ENCODE measurements at places on chromosomes 3 and 15.

- no peak for DNase-seq
Observed at GRCh38 chr15:43889042-43889441, 62.2 kb downstream of the WDR76 start.

- no peak for DNase-seq
Observed at GRCh38 chr3:127647166-127647844, 18.3 kb downstream of the PODXL2 start.

GRCh38 chr3:118778201-118778600 lies 256.4 kb downstream of the IGSF11 start:
- no peak for DNase-seq

GRCh38 chr15:70420086-70420947 lies 322.6 kb upstream of the TLE3 start:
- DNase-seq, result no peak

DNA sequence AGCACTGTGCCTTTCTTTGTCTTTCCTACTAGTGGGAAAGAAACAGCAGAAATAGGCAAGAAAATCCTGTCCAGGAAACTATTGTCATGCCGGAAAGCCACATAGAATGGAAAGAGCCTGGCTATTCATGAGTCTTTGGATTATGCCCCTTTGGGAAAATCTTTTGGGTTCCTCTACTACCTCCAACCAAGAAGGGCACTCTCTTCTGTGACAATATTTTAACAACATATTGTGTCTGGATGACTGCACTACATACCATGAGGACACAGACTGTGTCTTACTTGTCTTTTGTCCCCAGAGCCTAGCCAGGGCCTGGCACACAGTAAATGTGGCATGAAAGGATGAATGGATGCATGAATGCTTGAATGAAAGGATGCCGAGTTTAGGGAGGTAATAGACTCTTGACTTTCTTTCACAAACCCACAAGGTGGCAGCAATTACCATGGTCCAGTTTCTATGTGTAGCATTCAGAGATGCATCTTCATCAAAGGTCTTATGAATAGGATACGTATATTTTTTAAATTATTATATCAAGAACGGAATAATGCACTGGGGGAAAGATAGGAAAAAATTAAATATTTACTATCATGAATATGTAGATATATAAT lies 30.3 kb downstream of the ARL14 start:
- DNase-seq, result no peak

- DNase-seq, result no peak
Observed at GRCh38 chr3:71536376-71536965, 47.1 kb downstream of the FOXP1 start.

- no peak for DNase-seq
Observed at GRCh38 chr3:194976874-194977273, 291.2 kb downstream of the FAM43A start.

- no peak for DNase-seq
Observed at GRCh38 chr15:75655931-75656330, 8.2 kb downstream of the SNX33 start.

DNA sequence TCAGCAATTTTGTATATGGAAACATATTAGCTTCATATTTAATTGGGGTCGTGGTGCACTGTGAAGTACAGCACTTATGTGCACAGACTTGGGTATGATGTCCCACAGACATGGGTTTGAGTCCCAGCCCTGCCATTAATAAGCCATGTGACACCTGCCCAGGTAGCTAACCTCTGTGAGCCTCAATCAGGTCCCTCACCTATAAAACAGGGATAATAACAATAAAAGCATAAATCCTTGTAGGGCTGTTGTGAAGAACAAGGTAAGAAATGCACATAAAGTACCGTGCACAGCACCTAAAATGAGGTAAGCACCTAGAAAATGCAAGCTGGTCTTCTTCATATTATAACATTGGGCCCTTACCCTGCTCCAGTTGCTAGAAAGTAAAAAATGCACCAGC lies 173.5 kb upstream of the WNT5A start:
- DNase-seq, result no peak

DNA sequence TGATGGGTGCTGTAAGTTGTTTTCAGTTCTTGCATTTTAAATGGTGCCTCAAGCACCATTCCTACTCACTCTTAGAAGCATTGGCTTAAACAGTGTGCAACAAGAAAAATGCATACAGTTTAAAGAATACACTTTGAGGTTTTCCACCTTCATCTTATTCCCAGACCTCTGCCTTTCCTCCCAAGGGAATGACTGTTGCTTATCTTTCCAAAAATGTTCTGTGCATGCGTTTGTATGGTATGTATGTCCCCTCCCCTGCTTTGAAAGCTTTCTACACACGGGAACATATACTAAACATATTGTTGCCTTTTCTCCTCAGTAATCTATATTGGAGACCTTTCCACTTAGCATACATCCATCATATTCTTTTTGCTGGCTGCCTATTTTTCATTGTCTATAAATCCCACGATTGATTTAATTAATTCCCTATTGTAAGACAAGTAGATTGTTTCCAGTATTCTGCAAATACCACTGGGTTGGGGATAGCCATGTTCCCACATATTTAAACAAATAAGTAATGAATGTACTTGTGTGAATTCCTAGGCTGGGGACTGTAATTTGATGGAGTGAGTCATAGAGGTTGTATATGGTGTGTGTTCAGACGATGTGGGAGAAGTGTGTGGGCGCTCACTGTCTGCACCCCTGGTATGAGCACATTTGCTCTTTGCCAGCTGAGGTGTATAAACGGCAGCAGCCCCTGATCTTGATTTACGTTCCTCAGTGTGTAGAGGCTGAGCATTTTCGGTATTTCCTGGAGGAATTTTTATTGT lies 5.8 kb downstream of the TRAK1 start:
- DNase-seq, result no peak

DNA sequence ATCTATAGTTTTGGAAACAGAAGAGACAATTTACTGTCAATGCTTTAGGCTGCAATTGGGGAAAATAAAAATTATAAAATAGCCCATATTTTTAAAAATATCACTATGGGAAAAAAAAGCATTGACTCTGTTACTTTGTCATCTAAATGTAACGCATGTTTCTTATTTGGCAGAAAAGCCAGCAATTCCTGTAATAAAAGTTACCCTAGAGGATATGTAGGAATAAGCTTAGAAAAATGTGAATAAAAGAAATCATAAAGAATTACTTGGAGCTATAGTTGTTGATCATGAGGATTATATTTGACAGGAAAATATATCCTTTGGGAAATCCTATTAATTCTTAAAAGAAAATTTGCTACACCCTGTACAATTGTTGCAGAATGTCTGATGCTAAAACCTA lies 515.4 kb upstream of the IL12A start:
- no peak for DNase-seq

GRCh38 chr3:107268469-107268868 lies 108.8 kb upstream of the CCDC54 start:
- DNase-seq, result no peak

- no peak for DNase-seq
Observed at GRCh38 chr15:48119277-48119676, 1.5 kb upstream of the SLC24A5 start.

DNA sequence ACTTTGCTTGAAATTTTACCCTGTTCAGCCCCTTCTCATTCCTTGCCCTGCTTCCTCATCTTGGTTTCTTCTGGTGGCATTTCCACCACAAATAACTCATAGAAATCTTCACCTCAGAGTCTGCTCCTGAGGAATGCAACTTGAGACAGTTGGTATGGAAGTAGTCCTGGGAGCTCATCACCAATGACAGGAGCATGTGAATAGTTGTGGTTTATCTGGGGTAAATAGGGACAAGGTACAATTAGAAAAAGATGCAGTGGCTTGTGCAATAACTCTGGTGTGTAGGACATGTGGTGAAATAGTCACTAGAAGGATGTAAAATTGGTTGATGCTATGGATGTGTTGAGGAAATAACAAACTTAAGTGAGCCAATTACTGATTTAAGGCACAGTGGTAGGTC lies 72.7 kb upstream of the CHRNA7 start:
- DNase-seq, result no peak

All from hypothalamus (tissue), 51 donors.